ENCODE measurements at places on chromosomes 3 and 15.

- DNase-seq = no peak
Measured at GRCh38 chr3:68274286-68274685, 619.9 kb upstream of the SUCLG2 start.

DNA sequence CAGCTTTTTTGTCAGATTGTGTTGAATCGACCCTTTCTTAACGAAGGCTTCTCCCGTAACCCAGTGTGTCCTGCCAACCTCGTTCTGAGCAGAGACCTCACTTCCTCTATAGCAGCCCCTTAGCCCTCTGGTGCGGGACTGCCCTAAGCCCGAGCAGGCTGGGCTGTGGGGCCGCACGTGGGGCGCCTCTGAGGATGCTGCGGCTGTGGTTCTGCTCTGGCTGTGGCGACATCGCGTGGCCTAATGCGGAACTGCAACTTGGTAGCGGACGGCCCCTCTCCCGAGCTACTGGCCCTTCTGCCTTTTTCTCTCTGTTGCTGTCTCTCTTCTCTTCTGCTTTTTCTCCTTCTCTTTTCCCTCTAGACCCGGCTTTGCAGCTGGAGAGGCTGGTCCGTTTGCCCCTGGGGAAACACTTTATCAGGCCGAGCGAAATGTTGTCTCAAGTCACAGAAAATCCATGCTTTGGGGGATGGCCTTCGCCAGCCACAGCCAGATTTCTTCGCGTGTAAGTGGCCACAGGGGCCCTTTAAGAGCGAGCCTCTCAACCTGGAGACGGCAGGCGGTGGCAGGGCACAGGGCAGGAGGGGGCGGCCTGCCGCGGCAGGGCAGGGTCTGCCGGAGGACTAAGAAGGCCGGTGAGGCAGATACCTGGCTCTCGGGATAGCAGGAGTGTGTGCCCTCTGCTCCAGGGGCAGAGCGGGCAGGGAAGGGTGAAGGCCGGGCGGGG, 19.4 kb upstream of the KIF23 start:
- DNase-seq = peak; percentile 85

DNA sequence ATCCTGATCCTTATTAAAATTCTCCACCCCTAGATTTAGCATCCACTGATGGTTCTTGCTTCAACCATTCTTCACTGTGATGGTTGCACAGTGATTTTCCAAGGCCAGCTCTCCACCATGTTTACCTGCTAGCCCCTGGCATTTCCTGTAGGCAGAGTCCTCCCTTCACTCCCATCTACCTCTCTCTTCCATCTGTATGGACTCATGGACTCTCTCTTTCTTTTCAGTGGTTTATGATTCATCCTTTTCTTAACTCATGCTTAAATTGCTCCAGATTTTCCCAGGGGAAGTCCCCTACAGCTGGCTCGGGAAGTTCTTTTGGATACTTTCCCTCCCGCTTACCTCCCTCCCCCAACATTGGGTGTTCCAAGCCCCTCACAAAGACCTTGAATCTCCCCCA, 18.7 kb downstream of the TGM4 start:
- DNase-seq = no peak

GRCh38 chr3:128932516-128933212, 53.2 kb downstream of the ACAD9 start:
- DNase-seq = no peak

DNA sequence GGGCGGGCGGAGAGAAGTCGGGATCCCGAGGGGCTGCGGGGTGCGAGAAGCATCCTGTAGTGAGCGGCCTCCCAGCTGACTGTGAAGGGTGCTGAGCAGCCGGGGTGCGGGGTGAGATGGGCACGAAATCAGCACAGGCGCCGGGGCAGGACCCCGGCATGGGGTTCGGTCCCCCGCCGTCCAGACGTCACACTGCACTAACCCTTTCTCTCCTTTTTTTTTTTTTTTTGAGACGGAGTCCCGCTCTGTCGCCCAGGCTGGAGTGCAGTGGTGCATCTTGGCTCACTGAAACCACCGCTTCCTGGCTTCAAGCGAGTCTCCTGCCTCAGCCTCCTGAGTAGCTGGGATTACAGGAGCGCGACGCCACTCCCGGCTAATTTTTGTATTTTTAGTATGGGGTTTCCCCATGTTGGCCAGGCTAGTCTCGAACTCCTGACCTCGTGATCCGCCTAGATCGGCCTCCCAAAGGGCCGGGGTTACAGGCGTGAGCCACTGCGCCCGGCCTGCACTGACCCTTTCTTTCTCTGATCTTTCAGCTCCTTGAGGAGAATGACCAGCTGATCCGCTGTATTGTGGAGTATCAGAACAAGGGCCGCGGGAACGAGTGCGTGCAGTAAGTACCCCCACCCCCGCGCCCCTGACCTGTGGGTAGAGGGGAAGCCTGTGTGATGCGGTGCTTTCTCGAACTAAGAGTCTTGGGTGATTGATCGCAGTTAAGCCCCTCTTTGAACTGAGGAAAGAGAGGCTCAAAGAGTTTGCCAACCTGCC, 513 bp downstream of the SS18L2 start:
- no peak for DNase-seq

DNA sequence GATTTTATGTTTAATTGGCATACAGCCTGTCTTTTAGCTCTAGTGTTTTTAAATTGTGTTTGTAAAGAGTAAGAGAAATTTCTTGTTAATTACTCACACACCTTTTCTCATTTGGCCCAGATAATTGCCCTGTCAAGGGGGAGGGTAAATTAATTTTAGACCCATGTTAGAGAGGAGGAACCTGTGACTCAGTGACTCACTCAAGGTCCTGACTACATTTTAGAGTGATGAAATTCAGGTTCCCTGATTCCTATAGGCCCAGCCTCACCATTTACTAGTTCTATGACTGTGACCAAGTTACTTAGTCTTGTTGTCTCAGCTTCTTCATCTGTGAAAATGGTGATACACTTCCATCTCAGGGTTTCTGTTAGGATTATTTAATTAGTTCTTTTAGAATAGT, 125.2 kb upstream of the DPH6 start:
- DNase-seq = no peak

GRCh38 chr3:192514081-192514753, 213.1 kb downstream of the FGF12 start:
- no peak for DNase-seq

- no peak for DNase-seq
Measured at GRCh38 chr15:70833422-70833821, 20.5 kb downstream of the LARP6 start.

DNA sequence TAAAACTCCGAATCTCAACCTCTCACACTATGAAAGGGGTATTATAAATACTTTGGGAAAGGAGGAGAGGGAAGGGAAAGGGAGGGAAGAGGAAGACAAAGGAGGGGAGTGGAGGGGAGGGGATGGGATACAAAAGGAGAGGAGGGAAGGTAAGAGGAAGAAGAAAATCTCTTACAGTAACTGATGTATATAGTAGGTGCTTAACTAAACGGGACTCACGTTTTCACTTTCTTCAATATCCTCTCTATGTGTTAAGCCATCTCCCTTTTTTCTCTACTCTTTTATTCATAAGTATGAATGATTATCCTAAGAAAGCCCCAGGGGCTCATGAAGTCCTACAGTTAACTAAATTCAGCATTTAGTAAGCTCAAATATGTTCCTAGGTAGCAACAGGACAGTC, 729.6 kb upstream of the NR2F2 start:
- no peak for DNase-seq

- DNase-seq = no peak
Measured at GRCh38 chr3:149673393-149673792, 15.6 kb upstream of the WWTR1 start.

- no peak for DNase-seq
Measured at GRCh38 chr15:77060546-77060945, 10.4 kb downstream of the TSPAN3 start.

- DNase-seq = no peak
Measured at GRCh38 chr15:101167753-101168462, 83.9 kb downstream of the CHSY1 start.

GRCh38 chr3:72161881-72162595, 377.1 kb upstream of the PROK2 start:
- DNase-seq = no peak

GRCh38 chr3:113255100-113255853, 43.9 kb downstream of the BOC start:
- DNase-seq = no peak

DNA sequence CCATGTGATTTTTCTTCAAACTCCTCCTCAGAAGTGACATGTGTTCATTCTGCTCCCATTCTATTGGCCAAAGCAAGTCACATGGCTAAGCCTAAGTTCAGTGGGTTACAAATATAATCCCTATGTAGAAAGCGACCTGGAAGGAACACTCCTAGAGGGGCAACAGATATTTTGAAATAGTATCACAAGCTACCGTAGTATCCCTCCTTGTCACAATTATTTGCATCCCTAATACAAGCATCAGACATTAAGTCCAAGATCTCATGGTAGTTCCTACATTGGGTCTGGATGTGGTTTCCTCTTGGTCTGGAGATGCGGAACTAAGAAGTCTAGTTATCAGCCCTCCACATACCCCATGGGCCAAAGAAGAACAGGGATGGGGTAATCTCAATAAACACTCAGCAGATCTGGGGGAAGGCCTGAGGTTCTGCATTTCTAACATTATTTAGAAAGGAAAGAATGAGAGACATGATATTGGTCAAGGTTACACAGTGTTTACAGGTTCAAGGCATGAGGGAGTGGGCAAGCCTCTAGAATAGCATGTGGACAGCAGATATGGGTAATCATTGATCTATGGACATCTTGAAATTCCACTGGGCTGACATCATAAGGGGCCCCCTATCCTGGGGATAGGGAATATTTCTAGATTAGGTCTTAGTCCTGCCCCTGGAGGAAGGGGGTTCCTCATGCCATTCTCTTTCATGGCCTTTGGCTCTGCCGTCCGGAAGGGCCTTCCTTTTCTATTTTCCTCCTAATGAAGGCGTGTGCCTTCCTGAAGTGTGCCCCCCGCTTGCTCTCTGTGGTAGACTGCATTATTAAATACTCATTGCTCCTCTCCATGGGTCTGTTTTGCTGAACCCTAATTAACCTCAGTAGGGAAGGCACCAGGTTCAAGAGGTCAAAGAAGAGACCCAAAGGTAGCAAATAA, 17.8 kb upstream of the ABHD2 start:
- DNase-seq = no peak

GRCh38 chr15:59918994-59919951, 84.8 kb upstream of the FOXB1 start:
- DNase-seq = peak; percentile 13

DNA sequence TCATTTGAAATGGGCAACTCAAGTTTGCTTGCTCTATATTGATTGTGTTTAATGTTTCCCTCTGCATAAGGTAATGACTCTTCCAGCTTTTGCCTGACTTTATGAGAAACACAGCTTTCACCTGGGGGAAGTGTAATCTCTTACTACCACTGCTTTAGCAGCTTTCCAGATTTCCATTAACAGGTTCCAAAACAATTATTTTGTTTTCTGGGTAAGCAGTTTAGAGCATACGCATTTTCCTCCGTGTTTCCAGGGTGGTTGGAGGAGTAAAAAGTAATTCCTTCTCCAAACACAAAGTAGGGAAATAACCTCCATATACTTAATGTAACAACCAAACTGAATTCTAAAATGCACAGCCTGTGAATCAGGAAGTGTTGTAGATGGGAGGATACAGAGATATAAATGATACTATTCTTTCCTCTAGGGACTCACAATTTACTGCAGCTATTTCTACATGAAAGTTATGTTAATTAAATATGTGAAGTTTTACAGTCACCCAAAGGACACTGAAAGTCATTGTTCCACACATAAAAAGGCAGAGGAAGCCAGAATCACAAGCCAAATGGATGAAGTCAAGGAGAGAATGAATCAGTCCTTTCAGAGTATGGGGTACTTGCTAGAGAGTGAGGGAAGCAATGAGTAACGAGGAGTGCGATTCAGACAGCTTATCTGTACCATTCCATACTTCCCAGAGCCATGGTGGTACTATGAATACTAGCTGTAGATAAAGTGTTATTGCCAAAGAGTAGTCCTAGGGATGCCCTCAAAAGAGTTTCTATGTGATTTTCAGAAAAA, 16.6 kb downstream of the ST3GAL6 start:
- DNase-seq = no peak

GRCh38 chr3:188241072-188241471, 87.1 kb downstream of the LPP start:
- no peak for DNase-seq

DNA sequence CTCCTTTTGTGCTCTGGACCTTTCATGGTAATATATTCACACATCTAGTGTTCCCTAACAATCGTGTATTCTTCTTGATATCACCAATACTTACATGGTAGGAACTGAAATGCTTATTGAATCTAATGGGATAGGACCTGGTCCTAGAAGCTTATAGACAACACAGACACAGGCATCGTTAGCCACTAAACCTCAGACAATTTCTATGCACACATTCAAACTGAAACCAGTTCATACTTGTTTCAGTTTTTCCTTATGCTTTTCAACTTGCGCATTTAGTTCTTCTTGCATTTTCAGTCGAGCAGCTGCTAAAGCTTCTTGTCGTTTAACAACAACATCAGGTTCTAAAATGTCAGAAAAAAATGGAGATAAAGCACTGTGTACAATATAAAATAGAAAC, 2.3 kb downstream of the SELENOS start:
- DNase-seq = no peak

DNA sequence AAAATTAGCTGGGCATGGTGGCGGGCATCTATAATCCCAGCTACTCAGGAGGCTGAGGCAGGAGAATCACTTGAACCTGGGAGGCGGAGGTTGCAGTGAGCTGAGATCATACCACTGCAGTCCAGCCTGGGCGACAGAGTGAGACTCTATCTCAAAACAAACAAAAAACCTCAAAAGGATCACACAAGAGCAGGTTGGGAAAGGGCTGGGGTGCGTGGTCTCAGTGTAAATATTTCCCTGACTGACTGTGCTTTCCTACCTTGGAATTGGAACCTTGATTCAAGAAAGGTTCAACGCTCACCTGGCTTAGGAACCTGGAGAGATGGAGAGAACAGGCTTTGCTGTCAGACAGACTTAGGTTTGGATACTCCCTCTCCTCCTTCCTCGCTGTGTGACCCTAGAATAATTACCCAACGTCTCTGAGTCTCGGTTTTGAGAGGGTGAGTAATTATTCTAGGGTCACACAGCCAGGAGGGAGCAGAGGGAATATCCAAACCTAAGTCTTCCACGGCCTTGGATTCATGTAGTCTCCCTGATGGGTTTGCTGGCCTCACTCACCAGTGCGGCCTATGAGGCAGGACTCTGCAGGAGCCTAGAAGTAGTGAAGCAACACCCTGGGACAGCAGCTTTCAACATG, 24.6 kb downstream of the CYP19A1 start:
- DNase-seq = no peak

DNA sequence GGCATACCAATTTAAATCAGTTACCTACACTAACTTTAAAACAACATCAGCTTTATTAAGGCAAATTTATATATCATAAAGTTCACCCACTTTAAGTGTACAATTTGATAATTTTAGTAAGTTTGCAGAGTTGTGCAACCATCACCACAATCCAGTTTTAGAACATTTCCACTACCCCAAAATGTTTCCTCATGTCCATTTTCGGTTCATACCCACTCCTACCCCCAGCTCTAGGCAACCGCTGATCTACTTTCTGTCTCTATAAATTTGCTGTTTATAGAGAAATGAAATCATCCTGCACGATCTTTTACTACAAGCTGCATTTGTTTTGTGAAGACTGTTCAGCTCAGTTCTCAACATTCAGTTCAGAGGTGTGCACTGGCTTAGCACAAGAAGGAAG, 31.5 kb upstream of the FAM81A start:
- no peak for DNase-seq

GRCh38 chr15:25830844-25831451, 32.2 kb downstream of the ATP10A start:
- DNase-seq = no peak

- DNase-seq = no peak
Measured at GRCh38 chr3:38114875-38115644, 21.9 kb downstream of the ACAA1 start.
